Large intestine (tissue), 12 donors: ENCODE measurements at places on chromosomes 12 and 14.

- peak; percentile 39 for DNase-seq
Observed at GRCh38 chr14:91140672-91141071, 26.8 kb downstream of the DGLUCY start.

- no peak for DNase-seq
Observed at GRCh38 chr12:69091442-69092017, 147.8 kb upstream of the CPSF6 start.

DNA sequence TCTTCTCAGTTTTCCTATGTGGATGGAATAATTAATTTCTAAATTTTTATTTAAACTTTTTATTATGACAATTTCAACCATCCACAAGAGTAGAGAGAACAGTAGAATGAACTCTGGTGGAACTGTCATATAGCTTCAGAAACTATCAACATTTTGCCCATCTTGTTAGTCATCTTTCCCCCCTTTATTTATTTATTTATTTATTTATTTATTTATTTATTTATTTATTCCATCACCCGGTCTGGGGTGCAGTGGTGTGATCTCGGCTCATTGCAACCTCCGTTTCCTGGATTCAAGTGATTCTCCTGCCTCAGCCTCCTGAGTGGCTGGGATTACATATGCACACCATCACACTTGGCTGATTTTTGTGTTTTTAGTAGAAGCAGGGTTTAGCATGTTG is 23.5 kb downstream of the ADCK1 start:
- no peak for DNase-seq

DNA sequence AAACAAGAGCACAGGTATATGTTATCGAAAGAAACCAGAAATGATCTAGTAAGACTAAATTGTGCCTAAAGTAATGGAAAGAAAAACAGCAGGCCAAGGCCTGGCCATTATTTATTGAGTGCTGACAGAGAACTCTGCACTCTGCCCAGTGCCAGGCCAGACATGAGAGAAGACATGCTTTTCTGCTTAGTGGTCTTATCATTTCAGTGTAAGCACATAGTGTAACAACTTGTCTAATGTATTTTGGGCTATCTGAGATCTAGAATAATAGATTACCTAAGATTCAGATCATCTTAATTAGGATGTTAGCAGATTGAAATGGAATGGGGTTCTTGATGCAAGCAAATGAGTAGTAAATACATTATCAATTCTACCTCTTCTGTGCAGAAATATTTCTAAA is 278.3 kb downstream of the AKAP6 start:
- DNase-seq = no peak

DNA sequence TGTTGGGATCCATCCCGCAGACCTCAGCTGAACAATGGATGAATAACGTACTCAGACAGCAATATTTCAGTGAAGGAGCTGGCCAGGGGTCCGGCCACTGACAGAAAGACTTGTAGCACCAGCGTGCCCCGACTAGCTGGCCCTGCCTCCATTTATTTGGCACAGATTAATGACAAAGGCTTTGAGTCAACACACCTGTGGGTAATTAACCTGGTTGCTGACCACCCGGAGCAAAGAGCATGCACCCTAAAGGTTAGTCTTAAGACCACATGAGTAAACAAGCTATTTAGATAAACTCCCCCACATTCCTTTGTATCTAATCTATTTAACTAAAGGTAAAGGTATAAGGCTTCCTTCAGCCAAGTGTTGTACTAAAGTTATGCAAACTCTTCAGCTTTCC is 868.6 kb downstream of the LRFN5 start:
- DNase-seq = no peak

- peak; percentile 36 for DNase-seq
Observed at GRCh38 chr14:22391908-22392565, 197.0 kb downstream of the DAD1 start.

DNA sequence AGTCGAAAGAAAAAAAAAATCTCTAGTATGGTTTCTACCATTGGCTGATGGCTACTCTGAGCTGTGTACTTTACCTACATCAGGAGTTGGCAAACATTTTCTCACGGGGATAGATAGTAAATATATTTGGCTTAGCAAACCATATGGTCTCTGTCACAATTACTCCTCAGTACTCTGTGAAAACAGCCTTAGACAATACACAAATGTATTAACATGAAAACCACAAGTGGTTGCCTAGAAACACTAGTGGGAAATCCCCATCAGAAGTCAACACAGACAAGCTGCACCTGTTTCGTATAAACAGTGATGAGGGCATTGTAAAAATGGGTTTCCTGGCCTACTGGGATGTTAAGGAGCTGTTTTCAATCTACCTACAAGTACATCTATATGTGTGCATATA is 84.6 kb upstream of the NAV3 start:
- peak; percentile 63 for DNase-seq
